ENCODE measurements at places on chromosomes 16 and 17.
A peak's percentile ranks its signal among the peaks of the same experiment; 100 is the strongest.

GRCh38 chr17:56658648-56659047, 65.1 kb downstream of the NOG start:
- no peak for DNase-seq

DNA sequence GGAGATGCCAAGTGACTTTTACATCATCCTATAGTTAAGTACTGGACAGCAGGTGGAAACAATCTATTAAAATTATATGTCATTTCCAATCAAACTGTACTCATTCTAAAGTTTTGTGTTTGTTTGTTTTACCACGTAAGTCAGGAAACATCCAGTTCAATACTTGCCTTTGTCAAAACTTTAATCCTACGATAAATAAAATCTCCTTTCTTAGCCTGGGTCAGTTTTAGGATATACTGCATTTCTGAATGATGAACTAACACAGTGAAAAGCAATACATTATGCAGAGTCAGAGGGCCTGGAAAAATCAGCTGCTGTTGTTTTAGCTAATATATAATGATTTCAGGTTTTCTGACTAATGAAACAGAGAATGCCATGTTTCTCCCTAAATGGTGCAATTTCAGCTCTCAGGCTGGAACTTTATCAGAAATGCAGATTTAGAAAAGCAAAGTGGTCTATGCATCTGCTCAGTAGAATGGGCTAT, 756.4 kb downstream of the CDH11 start:
- DNase-seq = no peak

- DNase-seq = no peak
These were observed 677 bp downstream of the CBX1 start for GRCh38 chr17:48100591-48101011.

- no peak for DNase-seq
These were observed 14.0 kb downstream of the UBALD2 start for GRCh38 chr17:76278952-76279741.

DNA sequence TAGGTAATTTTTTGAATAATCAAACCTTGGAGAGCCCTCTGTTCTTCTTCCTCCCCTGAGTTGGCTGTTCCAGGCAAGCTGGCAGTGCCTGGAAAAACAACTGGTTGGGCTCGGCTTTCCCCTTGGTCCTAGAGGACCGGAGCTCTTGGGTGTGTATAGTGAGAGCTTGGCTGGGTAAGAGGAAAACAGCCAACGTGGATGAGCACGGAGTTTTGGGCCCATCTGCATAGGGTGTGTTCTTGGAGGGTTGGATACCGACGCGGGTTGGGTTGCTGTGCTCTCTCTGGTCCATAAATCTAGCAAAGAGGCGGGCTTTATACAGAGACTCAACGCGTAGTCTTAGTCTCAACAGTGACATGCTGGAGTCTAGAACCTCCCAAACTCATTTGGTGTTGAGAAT, 23.2 kb downstream of the ITGB3 start:
- no peak for DNase-seq

- no peak for DNase-seq
These were observed 899 bp downstream of the ACE start for GRCh38 chr17:63477480-63478440.

DNA sequence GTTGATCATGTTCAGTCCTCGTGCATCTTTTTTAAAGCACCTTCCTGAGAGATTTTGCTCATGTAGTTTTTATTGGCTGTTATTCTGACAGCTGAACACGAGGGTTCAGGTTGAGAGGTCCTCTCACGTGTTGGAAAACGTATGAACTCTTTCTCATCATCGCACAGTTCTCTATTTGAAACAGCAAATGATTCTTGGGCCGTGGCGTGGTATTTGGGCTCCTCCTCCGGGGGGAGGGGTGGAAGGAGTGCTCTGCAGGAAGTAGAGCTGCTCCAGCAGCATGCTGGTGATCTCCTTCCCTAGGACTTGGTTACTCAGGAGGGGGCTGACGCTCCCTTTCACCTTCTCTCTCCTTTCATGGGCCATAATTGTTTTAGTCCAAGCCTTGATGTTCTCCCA, 70.4 kb downstream of the KSR1 start:
- DNase-seq = no peak

DNA sequence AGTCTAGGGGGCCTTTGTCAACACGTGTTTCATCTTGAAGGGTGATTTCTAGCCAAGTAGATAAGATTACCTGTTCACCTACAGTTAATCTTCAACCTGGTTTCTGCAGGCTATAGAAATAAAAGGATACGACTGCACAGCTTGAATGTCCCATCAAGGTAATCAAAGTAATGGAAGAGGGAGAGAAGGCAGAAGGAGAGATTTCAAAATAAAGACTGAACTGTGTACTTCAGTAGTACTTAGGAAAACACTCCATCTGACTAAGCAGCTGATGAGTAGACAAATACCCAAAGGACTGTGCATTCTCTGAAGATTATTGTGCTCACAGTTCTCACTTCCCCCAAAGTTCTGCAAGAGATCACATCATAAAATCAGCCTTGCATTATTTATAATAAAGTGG, 5.8 kb upstream of the RFFL start:
- no peak for DNase-seq

- DNase-seq = no peak
These were observed 118.5 kb downstream of the MAF start for GRCh38 chr16:79482011-79482410.

DNA sequence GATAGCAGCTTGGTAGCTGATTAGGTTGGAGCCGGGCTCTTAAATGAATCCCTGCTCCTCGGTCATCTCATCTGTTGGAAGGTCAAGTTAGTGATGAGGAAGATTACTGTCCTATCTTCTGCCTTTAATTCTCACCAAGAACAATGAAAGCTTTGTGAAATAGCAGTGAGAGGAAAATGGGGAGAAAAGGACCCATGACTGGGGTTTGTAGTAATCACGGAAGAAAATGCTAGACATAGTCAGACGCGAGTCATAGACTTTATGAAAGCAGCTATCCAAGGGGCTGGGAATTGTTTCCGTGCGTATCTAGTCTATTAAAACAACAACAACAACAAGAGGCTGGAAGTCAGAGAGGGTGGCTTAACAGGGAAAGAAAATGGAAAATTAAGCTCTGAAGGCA, 18.3 kb downstream of the PIK3R5 start:
- DNase-seq = no peak

DNA sequence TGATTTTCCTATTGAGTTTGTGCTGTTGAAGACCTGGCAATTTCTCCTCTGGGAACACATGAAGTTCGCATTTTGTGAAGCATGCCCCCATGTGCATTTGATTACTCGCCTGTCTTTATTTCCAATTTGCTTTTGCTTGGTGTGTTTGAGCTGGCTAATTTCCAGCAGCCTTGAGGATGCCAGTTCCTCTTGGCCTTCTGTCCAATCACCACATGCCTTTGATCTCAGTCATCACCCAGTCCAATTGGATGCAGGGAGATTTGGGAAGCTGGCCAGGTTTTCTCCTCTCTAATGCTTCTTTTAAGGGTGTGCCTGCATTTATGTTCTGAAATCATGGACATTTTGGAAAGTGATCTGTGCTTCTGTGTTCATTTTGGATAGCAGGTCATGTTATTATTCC, 3.8 kb upstream of the TMEM100 start:
- DNase-seq = no peak

DNA sequence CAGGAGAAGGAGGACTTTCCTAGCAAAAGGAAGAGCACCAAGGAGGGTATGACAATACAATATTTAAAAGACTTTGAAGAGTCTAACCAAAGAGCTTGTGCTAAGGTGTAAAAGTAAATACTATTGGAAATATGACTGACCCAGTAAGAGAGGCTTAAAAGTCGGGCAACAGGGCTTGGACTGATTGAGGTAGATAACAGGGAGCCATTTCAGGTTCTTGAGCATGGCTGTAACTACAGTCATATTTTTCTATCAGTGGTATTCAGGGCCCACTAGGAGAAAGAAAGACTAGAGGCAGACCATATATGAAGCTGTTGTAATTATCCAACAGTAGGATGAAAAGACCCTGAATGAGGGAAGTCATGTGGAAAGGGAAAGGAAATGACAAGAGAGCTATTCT, 62.3 kb downstream of the SMURF2 start:
- no peak for DNase-seq

- no peak for DNase-seq
These were observed 51.6 kb upstream of the ETV4 start for GRCh38 chr17:43597624-43598356.

GRCh38 chr16:66798161-66798560, 3.2 kb downstream of the TERB1 start:
- no peak for DNase-seq

GRCh38 chr17:16971458-16972338, at the start of gene TNFRSF13B:
Gene TNFRSF13B (minus strand): TSS chr17:16972118. CDS start chr17:16972075, 43 bp downstream.
- no peak for DNase-seq

GRCh38 chr17:78072961-78073360, 55.6 kb downstream of the TMC6 start:
- DNase-seq = no peak

DNA sequence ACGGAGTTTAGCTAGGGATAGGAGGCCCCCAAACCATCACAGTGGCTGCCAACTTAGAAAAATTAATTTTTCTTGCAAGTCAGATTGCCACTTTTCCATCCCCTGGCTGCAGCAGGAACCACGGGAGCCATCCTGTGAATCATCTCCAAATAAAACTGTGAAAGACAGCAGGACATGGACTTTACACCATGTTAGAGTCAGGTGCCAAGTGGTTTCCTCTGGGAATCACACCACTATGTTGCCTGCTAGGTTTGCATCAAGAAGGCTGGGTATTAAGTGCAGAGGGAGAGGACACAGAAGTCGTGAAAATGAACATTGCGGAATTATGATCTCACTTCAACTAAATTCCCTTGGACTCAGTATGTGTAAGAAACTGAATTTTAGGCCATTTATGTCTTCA, 471.3 kb upstream of the GOT2 start:
- DNase-seq = no peak

GRCh38 chr16:15648135-15648730, 1.8 kb upstream of the NDE1 start:
- no peak for DNase-seq

- no peak for DNase-seq
These were observed 150.7 kb downstream of the SOCS1 start for GRCh38 chr16:11105038-11105903.

DNA sequence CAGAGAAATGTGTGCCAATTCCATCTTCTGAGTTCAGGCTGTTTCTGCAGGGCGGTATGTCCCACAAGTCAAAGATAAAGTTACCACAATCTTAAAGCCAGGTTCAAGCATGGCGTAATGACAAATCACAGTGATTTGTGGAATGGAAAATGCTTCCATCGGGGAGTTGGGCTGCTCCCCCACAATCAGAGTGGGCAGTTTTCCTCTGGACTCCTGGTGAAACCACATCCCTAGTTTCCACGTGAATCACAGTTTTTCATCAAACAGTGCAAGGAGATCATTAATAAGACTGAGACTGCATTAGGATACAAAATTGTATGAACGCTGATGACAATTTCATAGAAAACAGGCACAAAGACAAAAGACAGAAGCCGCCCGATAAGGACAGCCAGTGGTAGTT, 3.6 kb downstream of the LITAF start:
- no peak for DNase-seq

DNA sequence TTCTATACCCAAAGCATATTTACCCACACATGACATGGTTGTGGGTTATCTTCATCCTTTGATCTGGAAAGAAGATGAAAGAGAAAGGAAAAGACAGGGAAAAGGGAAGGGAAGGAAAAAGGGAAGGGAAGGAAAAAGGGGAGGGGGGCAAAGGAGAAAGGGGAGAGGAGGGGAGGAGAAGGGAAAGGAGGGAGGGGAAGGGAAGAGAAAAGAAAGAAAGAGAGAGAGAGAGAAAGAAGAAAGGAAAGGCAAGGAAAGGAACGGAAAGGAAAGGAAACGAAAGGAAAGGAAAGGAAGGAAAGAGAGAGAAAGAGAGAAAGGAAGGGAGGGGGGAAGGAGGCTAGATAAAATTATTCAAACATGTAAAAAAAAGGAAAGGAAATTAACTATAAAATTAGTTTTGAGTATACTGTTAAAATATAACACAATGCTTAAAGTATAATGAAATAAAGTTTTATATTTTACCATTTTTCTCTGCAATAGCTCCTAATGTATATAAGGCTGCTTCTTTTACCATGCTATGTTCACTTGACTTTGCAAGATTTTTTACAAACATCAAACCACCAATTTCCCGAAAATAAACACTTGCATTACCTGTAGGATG, 11.2 kb downstream of the TERB1 start:
- no peak for DNase-seq

DNA sequence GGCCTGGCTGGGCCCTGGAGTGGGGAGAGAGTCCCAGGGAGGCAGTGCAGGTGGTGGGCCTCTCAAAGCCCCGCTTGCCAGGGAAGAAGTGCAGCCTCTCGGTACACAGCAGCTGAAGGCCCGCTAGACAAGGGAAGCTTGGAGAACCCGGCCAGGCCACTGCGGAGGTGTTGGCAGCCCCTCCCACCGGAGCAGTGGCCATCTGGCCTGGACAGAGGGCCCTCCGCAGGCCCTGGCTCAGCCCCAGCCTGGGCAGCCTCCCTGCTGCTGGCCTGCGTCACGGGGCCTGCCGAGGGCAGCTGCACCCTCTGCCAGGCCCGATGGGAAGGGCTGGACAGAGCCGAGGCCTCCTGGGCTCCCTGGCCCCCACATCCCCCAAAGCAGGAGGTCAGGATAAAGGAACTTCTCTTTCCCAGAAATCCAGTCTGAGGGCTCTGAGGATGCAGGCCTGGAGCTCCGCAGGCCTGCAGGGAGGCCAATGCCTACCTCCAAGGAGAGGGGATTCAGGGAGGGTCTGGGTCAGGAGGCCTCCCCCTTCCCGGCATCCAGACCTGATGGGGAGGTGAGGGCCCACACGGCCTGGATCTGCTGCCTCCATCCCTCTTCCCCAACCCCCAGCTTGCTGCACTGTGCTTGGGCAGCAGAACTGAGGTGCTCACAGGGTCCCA, 4.3 kb downstream of the SPPL2C start:
- no peak for DNase-seq

GRCh38 chr17:61593426-61593825, 2.4 kb upstream of the NACA2 start:
- no peak for DNase-seq

GRCh38 chr17:32755045-32755805, 121.7 kb downstream of the MYO1D start:
- peak; percentile 40 for DNase-seq

DNA sequence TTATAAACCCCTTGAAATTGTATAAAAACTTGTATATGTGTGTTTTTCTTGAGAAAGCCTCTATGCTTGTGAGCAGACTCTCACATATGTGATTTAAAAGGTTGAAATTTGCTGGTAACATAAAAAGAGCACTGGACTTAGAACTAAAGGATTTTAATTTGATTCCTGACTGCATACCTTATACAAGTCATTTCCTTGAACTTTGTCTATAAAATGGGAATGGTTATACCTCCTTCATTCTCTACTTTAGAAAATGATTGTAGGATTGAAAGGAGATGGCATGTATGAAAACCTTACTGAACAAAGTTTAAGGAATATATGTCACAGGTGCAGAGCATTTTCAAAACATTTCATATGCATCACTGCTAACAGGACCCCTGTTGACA, 10.4 kb upstream of the ARL2BP start:
- no peak for DNase-seq

- DNase-seq = no peak
These were observed 348 bp downstream of the MPP2 start for GRCh38 chr17:43906951-43907424.

- no peak for DNase-seq
These were observed 11.5 kb downstream of the CENPN start for GRCh38 chr16:81018496-81018895.

Measured in left renal pelvis (tissue), 4 donors.